A549 treated with Hydrocortisone at 1 μM for 4 hours (cell line): ENCODE measurements at places on chromosomes 16 and 17. TPM values are rescaled to one million over a fixed set of nuclear protein-coding genes. Genes with fewer than 3 reads are reported as not detected.

NKD1 gene
- total RNA-seq: 0.14 to 0.70 TPM (median 0.38 TPM) in 5 replicates

WSCD1 gene
- 2.4 to 3.6 TPM (median 2.9 TPM) in 5 replicates for total RNA-seq

KRT33B gene
- not detected in 5 replicates for total RNA-seq

NPIPB4 gene
- total RNA-seq: 24.4 to 26.7 TPM (median 24.9 TPM) in 5 replicates

COL1A1 gene
- 4.5 to 10.2 TPM (median 8.8 TPM) in 5 replicates for total RNA-seq

FOXC2 gene
- 4.3 to 5.1 TPM (median 4.9 TPM) in 5 replicates for total RNA-seq

CLEC19A gene
- total RNA-seq: 0.06 to 0.13 TPM (median 0.07 TPM) in 5 replicates

PLD6 gene
- total RNA-seq: 5.5 to 7.8 TPM (median 6.5 TPM) in 5 replicates

CBFA2T3 gene
- 0.31 to 0.85 TPM (median 0.77 TPM) in 5 replicates for total RNA-seq

TMEM100 gene
- 0.06 to 0.15 TPM in 2 of 5 replicates, not detected in the others for total RNA-seq

ABI3 gene
- 0.12 TPM in 1 of 5 replicates, not detected in the others for total RNA-seq

GUCY2D gene
- total RNA-seq: 0.28 to 0.52 TPM (median 0.36 TPM) in 4 of 5 replicates, not detected in the other
